ENCODE measurements at places on chromosomes 12 and 14. TPM values are rescaled to one million over a fixed set of nuclear protein-coding genes. Genes with fewer than 3 reads are reported as not detected.
A peak's percentile ranks its signal among the peaks of the same experiment; 100 is the strongest.

Gene RNASE3
- not detected for total RNA-seq

DNA sequence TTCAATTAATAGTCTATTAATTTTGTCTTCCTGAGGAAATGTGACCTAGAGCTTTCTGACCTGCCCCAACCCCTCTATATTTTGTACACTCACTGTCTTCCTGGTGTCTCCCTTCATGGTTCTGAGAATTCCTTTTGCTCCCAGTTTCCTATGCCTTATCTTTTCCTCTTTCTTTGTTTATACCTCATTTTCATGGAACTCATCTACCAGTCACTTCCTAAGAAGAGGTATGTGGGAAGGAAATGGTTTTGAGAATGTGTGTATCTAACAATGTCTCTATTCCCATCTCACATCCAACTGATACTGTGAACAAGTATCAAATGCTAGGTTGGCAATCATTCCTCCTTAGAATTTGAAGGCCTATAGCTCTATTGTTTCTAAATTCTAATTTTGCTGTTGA is 245.1 kb upstream of the EGLN3 start:
- DNase-seq: no peak

Gene SLC5A8
- total RNA-seq: not detected

DNA sequence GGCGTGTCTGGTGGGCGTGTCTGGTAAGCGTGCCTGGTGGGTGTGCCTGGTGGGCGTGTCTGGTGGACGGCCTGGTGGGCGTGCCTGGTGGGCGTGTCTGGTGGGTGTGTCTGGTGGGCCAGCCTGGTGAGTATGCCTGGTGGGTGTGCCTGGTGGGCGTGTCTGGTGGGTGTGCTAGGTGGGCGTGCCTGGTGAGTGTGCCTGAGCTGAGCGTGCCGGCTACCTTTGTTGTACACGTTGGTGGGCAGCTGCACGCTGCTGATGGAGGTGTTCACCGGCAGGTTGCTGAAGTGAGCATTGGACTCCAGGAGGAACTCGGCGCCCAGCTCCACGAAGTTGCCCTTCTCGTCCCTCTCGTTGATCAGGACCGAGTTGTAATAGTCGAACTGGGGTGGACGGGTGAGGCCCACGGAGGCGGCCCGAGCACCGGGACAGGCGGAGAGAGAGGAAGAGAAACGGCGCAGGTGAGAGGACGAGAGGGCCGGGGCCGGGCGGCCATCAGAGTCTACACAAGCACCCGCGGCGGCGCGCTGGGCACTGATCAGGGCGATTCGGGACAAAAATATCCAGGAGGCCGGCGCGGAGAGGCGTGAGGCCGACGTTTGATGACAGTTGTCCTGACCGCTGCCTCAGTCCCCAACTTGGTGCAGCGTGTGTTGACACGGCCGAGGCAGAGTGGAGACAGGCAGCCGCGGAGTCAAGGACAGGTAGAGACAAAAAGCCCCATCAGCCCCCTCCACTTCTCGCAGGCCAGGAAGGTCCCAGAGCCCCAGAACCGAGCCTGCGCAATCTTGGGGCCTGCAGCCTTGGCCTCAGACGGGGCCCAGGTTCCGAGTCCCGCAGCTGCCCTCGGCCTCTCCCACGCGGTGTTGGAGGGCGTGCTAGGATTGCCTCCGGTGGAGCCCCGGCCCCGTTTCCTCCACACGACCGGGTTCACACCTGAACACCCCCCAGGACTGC is 10.5 kb downstream of the CACNA2D4 start:
- no peak for DNase-seq

DNA sequence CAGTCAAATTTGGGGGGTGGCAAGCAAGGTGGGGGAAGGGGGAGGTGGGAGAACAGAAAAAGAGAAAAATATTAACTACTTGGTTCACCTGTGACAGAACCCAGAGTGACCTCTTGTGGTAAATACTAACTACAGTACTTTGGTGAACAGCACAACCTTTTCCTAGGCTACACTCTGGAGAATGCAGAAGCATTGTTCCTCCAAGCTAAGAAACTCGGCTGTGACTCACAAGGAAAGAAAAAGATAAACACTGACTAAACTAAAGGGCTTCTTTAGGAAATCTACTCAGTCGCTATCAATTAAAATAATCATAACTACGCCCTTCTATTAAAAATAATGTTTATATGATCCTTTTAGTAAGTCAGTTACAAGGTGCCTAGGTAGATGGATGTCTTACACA is 5.4 kb downstream of the KCNH5 start:
- peak; percentile 69 for DNase-seq

- DNase-seq: no peak
Observed at GRCh38 chr14:32018391-32019092, 58.6 kb upstream of the ARHGAP5 start.

All from astrocyte (in vitro differentiated cells and primary cell).